Amniotic epithelial cell (primary cell): ENCODE measurements at places on chromosomes 2 and 18.

DNA sequence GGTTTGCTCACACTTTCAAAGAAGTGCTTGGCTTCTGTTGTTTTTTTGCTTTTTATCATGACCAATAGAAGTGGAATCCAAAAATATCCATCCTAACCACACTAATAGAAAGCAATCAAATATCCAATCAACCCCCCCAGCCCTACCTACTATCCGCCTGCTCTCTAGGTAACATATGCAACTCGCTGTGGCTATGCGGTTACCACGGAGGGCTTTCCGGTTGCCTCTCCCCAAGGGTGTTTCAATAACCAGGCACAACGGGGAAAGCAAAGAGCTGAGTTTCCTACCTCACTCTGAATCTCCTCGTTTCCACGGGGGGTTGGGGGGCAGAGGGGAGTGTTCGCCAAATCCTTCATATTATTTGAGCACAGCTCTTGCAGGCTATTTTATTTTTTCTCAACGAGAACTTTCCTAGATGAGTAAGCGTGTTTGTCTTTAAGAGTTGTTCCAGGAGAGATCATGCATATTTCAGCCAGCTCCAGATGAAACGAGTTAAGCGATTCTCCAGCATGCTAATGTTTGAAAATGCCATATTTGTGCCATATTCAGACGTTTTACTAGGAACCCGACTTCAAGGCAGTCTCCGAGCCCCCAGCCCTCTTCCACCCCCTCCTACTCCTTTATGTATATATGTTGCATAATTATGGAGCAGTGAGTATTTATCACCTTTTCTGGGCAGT is 30.3 kb downstream of the PAX3 start:
- DNase-seq = no peak

DNA sequence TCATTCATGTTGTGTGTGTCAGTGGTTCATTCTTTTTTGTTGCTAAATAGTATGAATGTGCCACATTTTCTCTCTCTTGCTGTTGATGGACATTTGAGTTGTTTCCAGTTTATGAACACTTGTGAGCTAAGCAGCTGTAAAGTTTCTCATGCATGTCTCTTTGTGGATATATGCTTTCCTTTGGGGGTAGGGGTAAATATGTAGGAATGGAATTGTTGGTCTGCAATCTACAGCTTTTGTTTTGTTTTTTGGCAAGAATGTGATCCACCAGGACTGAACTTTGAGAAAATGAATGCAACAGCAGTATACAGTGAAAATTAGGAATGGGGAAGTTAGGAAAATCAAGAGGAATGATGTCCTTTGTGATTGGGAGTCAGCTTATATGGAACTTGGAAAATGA is 226.3 kb downstream of the CDCA7 start:
- DNase-seq = no peak

DNA sequence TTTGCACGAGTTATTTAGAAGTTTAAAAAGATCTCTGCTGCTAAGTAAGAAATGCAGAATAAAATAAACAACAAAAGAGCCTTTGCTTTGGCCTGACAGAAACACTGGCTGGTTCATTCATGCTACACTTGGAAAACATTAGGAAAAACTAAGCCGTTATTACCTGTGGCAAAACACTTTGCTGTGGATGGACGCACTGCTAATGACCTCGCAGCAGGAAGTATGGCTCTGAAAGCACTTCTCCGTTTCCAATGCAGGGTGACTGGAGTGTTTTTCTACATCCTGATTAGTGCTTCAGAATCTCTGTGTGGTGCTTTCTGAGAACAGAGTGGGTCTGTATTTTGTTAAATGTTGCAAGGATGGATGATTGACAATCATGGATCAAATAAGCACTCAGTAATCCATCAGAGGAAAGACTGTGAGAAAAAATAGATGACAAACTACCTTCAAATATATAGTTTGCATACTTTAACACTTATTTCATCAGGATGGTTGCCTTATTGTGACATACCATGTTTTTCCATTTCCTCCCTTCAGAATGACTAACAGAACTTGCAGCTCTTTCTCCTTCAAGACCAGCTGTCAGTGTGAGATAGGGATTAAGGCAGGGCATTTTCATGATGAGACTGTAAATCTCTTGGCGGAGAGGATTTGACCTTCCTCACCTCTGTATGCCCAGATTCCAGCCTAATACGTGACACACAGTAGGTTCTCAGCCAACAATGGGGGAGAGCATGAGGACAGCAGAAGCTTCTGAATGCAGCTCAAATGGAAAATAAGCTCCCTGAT is 38.0 kb downstream of the LINC00305 start:
- DNase-seq = peak; percentile 35

DNA sequence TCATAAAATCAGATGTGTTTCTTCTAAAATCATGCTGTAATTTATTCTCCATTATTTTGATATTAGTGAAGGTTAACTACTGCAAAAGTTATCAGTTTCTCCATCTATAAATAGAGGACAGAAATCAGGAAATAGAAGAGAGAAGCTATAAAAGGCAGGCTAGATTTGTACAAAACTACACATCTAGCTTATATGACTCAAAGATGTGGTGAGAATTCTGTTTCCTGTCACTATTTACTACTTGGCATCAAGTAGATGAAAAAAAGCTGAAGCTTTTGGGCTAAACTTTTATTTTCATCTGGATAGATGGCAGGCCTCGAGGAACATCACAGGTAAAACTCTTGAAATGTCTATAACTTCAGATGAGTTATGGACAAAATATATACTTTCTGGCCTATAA is 49.8 kb upstream of the NAB1 start:
- DNase-seq = peak; percentile 37

GRCh38 chr2:181224866-181225265 is 232.3 kb upstream of the ITGA4 start:
- DNase-seq = no peak

GRCh38 chr2:64735504-64735903 is 81.8 kb upstream of the SERTAD2 start:
- DNase-seq = no peak

DNA sequence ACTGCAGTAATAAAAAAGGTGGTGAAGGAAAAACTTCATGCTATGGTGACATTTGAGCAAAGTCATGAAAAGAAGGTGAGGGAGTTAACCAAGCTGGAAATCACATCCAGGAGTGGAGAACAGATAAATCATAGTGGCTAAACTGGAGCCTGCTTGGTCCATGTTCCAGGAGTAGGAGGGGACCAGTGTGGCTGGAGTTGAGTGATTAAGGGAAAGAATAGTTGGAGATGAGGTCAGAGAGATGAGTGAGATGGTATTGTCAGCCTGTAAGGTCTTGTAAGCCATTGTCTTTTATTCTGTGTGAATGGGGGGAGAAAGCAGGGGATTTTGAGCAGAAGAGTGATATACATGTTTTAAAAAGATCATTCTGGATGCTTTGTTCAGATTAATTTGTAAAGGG is 52.3 kb downstream of the NABP1 start:
- DNase-seq = no peak

DNA sequence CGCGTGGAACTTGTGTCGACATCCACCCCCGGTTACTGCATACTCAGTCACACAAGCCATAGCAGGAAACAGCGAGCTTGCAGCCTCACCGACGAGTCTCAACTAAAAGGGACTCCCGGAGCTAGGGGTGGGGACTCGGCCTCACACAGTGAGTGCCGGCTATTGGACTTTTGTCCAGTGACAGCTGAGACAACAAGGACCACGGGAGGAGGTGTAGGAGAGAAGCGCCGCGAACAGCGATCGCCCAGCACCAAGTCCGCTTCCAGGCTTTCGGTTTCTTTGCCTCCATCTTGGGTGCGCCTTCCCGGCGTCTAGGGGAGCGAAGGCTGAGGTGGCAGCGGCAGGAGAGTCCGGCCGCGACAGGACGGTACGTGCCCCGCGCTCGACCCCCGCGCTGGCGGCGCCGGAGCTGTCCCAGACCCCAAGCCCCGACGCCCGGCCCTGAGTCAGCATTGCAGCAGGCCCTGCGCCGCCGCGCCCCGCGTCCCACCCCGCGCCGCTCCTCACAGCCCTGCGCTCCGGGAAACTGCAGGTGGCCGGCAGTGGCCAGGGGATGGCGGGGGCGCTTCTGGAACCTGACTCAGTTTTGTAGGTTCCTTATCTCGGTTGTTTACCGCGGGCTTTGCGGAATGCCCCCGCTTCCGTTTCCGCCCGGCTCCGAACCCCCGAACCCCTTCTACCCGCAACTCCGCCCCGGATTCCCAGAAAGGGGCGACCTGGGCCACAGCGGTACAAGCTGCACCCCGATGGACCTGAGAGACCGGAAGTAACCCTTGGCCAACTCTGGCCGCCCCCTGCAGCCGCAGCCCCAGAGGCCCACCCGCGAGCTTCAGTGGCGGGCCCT is at the start of gene CFLAR:
CFLAR (plus strand) TSS at position 50 of the 844 bp plus-strand sequence. CDS start 13,702 bp downstream, outside the sequence.
- peak; percentile 87 for DNase-seq

DNA sequence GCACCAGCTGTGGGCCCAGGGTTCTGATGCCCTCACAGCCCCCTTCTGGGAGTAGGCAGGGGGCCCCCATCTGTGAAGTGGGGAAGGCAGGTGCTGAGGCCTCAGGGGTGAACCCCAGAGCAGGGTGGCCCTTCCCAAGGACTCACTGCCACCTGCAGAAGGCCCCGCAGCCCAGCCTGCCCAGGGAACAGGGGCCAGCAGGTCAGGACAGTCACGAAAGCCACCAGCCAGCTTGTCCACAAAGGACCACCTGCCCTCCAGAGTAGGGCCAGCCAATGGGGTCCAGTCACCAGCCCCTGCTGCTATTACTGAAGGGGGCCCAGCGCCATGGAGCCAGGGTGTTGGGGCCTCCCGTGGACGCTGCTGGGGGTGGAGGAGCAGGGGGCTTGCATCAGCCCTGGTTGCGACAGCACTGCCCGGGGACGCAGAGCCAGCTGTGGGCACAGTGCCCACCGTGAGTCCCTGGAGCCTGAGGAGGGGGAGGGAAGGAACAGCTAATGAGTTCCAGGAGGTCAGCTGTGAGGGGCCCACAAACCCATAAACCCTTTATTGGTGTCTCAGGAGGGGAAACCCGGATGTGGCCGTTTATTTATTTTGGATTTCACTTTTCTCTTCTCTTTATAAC is 11.5 kb upstream of the SNED1 start:
- no peak for DNase-seq

- peak; percentile 89 for DNase-seq
Observed at GRCh38 chr2:237096911-237097310, 11.2 kb downstream of the COPS8 start.

DNA sequence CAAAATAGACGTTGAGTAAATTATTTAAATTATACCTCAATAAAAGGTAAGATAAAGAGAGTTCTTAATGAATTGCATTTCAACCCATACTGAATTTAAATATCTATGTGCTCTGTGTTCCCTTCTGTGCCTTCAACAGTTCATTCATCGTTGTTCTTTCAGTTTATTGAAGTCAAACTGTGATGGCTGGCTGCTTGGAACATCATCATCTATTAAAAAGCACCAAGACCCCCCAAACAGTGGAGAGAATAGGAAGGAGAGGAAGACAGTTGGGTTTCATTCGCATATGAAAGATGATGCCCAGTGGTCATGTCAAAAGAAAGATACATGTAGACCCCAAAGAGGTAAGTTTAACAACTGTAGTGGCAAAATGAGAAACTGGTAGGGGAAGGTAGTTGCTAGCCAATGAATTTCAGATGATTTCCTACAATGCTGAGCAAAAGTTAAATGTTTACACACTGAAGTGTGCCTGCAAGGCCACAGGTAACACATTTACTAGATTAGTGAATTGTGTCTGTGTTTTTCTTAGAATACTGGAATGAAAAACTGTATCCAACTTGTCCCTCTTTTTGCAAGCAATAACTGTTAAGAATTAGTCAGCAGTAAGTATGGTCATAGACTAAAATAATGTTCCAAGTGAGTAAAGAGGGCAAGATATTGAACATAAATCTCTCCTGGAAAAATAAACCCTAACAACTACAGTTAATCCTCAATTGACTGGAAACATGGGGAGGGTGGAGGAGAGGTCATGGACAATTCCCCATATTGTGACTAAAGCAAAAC is 331.3 kb downstream of the KIAA1328 start:
- no peak for DNase-seq

GRCh38 chr2:213233438-213234330 is 50.6 kb upstream of the SPAG16 start:
- DNase-seq = no peak

DNA sequence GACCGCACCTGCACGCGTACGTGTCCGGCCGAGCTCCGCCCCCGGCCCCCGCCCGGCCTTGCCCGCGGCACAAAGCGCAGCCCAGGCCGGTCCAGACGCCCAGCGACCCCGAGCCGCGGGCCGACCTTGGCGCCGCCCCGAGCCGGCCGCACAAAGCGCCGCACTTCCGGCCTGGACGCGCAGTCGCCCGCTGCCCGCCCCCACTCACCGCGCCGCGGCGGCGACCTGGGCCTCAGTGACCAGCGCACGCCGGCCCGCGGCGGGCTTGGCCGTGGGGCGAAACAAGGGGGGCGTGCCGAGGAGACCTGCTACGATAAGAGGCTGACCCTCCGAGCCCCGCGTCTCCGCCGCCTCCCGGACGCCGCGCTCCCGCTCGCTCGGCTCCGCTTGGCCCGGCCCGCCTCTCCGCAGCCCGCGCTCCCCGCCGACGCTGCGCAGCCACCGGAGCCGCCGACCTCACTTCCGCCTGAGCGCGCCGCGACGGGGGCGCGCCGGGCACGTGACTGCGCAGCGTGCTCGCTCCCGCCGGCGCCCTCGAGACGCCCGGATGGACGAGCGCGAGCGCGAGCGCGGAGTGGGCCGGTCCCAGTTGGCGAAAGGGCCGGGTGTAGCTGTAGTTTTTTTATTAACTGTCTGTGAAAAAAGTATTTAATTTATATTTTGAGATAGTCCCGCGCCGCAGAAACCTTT is at the start of gene FAM168B:
FAM168B (minus strand) TSS at position 455 of the 690 bp plus-strand sequence. CDS start 10,814 bp downstream, outside the sequence.
- DNase-seq = peak; percentile 84

- DNase-seq = peak; percentile 16
Observed at GRCh38 chr2:236575510-236575909, 5.9 kb downstream of the ACKR3 start.

GRCh38 chr2:190948671-190949070 is 65.3 kb downstream of the STAT1 start:
- DNase-seq = peak; percentile 93

GRCh38 chr2:172615727-172616261 is 59.9 kb downstream of the PDK1 start:
- no peak for DNase-seq

DNA sequence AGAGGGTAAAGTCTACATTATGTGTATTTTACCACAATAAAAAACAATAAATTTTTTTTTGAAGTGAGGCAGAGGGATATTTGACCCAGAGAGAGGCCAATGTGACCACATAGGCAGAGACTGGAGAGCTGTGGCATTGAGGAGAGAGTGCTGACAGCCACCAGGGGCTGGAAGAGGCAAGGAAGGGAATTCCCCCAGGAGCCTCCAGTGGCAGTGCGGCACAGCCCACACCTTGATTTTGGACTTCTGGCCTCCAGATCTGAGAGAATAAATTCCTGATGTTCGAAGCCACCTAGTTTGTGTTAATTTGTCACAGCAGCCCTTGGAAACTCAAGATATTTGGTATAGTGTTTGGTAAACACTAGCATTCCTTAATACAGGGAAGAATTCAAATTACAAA is 22.7 kb downstream of the ANKRD29 start:
- DNase-seq = no peak
